ENCODE measurements at places on chromosomes 2 and 18. TPM values are rescaled to one million over a fixed set of nuclear protein-coding genes. Genes with fewer than 3 reads are reported as not detected.

The KIDINS220 gene
- 20.7 TPM for total RNA-seq

The REG3G gene
- total RNA-seq, result not detected

The SNTG2 gene
- total RNA-seq, result not detected

The CIB4 gene
- total RNA-seq, result not detected

The REG3A gene
- not detected for total RNA-seq

The COPS7B gene
- 40.5 TPM for total RNA-seq

The STK11IP gene
- total RNA-seq, result 15.5 TPM

The HDAC4 gene
- 7.4 TPM for total RNA-seq

The MARCHF7 gene
- total RNA-seq, result 59.8 TPM

The TUBB8B gene
- not detected for total RNA-seq

The CCDC102B gene
- total RNA-seq, result 0.38 TPM

The ALPG gene
- 0.42 TPM for total RNA-seq

The GKN2 gene
- 2.4 TPM for total RNA-seq

The E2F6 gene
- total RNA-seq, result 26.6 TPM

The ANKRD62 gene
- total RNA-seq, result not detected

The GPR75 gene
- total RNA-seq, result 1.2 TPM

The RBM44 gene
- total RNA-seq, result 0.16 TPM

The KIAA2012 gene
- not detected for total RNA-seq

The TFCP2L1 gene
- 29.7 TPM for total RNA-seq

The POLR1A gene
- total RNA-seq, result 21.1 TPM

The TMEM185B gene
- 47.0 TPM for total RNA-seq

The LCT gene
- 0.03 TPM for total RNA-seq

The FBLN7 gene
- total RNA-seq, result 0.53 TPM

The PER2 gene
- total RNA-seq, result 6.5 TPM

The HTR2B gene
- total RNA-seq, result 0.03 TPM

The CREG2 gene
- 10.3 TPM for total RNA-seq

The FBXO36 gene
- 0.93 TPM for total RNA-seq

The ALLC gene
- total RNA-seq, result not detected

The VAMP5 gene
- 0.16 TPM for total RNA-seq

The TANC1 gene
- 7.9 TPM for total RNA-seq

The SCN9A gene
- total RNA-seq, result 3.7 TPM

The CSRNP3 gene
- total RNA-seq, result not detected

The TUBA4B gene
- 0.10 TPM for total RNA-seq

The DAW1 gene
- 2.1 TPM for total RNA-seq

The HAAO gene
- total RNA-seq, result not detected

The TDRD15 gene
- total RNA-seq, result not detected

The COL3A1 gene
- 0.22 TPM for total RNA-seq

The GYPC gene
- total RNA-seq, result not detected

The ANKRD36C gene
- 3.1 TPM for total RNA-seq

The CPO gene
- total RNA-seq, result 0.05 TPM

The MAL gene
- total RNA-seq, result 0.26 TPM

The PSMG2 gene
- 62.0 TPM for total RNA-seq

The ABCA12 gene
- total RNA-seq, result 0.23 TPM

The POTEE gene
- total RNA-seq, result 0.07 TPM

The TM4SF20 gene
- 7.0 TPM for total RNA-seq

The LAMA1 gene
- 0.16 TPM for total RNA-seq

The ABCG8 gene
- not detected for total RNA-seq

The C2orf78 gene
- not detected for total RNA-seq

The RTKN gene
- total RNA-seq, result 22.4 TPM

The SETBP1 gene
- total RNA-seq, result 0.39 TPM

All from A549 treated with AZD2906 at 1 μM for 4 hours (cell line).